ENCODE measurements at places on chromosomes 11 and 22.
A peak's percentile ranks its signal among the peaks of the same experiment; 100 is the strongest.

DNA sequence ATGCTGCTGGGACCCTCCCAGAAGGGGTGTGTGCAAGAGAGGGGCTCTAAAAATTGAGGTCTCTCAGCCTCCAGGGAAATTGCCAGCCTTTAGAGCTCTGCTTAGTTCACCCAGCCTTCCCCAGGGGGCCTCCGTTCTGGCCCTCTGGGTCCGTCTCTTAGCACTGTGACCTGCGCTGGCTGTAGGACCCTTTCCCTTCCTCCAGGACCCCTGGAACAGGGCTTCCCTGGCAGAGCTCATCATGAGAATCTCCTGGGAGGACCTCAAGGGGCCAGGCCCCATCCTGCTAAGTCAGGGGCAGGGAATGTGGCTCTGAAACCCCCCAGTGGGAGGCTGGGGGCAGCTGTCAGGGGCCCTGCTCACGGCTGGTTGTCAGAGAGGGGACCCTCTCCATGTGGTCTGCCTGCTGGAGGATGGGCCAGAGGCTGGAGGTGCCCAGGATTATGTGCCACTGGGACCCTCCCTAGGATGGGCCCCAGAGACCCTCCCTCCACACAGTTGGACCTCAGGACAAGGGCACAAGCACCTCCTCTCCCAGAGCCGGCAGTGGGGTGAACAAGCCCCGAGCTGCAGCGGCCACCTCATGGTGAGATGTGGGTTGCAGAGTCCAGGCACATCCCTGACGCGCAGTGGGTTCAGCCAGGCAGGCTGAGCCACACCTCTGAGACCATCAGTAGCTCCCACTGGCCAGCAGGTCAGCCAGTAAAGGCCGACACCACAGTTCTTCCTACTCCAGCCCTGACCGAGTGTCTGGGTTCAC, 27.1 kb upstream of the GAL start:
- DNase-seq = no peak

DNA sequence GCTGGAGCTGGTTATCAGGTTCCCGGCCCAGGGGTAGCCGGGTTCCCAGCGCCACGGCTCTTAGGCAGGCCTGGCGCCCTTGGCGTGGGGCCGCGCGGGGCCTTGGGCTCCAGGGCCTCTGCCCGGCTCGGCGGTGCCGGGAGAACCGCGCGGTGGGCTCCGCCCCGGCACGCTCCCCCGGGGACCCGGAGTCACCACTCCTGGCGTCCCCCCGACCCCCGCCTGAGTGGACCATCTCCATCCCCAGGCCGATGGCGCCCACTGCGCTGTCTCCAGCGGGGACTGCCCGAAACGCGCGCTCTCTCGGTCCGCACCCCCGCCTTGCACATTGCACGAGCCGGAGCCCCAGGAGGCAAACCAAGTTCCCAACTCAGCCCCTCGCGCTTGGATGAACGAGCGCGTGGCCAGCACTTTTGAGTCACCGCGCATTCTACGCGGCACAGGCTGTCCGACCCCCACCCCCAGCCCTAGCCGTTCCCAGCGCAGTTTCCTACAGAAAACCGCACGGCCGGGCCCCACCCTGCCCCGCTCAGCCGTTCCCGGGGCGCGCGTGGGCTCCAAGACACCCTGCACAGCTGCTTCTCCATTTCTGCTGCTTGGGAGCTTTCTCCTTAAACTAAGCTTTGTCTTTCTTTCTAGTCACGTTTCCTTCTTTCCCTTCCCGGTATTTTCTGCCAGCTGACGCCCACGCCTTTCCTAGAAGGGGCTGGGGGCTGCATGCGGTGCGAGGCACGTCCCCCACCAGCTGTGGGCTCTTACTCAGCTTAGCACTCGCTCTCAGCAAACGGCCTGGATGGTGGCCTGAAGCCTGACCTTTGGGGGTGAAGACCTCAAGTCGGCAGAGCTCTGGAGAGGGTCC, 650 bp upstream of the CHID1 start:
- peak; percentile 82 for DNase-seq

GRCh38 chr22:48242461-48242864, 1480.0 kb downstream of the TBC1D22A start:
- DNase-seq = no peak

DNA sequence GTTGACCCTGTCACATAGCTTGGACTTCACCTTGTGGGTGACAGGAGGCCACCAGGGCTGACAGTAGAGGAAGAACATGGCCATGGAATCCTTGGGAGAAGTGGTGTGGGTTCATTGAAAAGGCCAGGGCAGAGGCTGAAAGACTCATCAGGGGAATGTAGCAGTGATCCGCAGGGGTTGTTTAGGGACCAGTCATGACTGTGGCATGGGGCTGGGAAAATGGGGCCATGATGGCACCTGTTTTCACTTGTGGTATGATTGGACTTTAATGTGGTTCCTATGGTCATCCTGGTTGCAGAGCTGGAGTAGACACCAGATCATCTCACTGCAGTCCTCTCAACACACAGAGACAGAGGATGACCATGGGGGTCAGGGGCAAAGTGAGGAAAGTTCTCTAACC, 66.7 kb upstream of the MYEOV start:
- DNase-seq = no peak

GRCh38 chr11:5046754-5047330, 516 bp downstream of the OR52J3 start:
- no peak for DNase-seq

- no peak for DNase-seq
Observed at GRCh38 chr11:93324500-93324899, 6.0 kb upstream of the DEUP1 start.

- peak; percentile 33 for DNase-seq
Observed at GRCh38 chr11:61587541-61587941, 6.7 kb upstream of the SYT7 start.

GRCh38 chr22:40218152-40218551, 40.4 kb downstream of the TNRC6B start:
- DNase-seq = no peak

DNA sequence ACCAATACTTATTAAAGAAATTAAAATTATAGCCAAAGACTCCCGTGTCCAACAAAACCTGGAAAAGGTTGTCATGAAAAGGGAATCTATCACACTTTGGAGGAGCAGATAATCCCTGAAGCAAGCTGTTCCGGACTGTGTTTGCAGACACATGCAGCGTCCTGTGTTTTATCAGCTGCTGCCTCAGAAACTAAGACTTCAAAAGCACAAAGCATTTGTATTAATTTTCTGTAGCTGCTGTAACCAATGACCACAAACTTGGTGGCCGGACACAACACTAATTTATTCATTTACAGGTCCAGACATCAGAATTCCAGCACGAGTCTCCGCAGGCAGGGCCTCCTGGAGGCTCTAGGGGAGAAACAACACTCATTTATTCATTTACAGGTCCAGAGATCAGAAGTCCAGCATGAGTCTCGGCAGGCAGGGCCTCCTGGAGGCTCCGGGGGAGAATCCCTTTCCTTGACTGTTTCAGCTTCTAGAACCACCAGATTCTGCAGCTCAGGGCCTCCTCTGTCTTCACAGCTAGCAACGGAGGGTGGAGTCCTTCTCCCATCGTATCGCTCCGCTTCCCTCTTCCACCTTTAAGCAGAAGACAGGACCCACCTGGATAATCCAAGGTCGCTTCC, 465.3 kb downstream of the BRD1 start:
- DNase-seq = no peak

GRCh38 chr22:24037851-24038765, 27.0 kb downstream of the CABIN1 start:
- peak; percentile 68 for DNase-seq

GRCh38 chr22:22082960-22083359, 100.4 kb upstream of the TOP3B start:
- no peak for DNase-seq

DNA sequence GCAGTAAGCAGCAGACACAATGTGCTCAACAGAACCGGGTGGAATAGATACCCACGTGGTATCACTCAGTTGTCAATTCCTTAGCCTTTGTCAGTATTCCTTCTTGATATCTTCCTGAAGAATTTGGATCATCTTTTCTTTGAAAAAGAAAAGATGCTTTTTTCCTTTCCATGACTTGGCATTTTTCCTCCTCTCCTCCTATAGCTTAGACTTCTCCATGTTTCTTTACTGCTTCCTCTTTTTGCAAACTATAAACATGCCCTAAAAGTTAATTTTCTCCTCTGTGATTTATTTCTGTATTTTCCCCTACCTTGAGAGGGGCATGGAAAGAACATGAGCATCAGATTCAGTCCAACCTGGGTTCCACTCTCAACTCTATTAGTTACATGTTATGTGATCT, 11.7 kb downstream of the CBLIF start:
- DNase-seq = no peak

DNA sequence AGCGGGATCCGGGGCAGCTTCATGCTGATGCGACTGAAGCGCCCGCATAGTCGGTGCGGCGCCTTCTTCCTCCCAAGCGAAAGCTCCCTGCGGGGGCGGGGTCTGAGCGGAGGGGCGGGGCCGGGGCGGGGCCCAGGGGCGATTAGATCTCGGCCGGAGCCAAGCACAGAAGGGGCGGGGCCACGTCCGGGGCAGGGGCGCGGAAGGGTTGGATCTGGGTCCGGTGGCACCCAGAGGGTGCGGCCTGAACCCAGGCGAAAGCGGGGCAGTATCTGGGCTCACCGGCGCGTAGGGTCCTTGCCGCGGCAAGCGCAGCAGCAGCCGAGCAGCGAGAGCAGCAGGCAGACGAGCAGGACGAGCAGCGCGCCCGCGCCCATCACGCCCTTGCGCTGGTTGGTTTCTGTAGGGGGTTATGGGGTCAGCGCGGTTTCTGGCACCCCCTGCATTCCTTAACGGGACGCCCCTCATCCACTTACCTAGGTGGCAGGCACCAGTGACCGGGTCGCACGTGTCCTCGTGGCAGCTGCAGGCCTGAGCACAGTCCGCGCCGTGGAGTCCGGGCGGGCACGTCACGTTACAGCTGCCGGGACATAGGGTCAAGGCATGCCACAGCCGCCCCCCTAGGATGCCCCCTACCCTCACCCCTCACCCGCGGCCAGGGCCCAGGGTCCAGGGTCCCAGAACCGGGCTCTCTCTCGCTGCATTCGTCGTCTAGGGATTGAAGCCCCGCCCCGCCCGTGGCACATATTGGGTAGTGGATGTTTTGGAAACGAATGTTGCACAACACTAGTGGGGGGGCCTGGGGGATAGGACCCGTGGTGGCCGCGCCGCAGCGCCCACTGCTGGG, 8.1 kb downstream of the SCARF2 start:
- DNase-seq = no peak

DNA sequence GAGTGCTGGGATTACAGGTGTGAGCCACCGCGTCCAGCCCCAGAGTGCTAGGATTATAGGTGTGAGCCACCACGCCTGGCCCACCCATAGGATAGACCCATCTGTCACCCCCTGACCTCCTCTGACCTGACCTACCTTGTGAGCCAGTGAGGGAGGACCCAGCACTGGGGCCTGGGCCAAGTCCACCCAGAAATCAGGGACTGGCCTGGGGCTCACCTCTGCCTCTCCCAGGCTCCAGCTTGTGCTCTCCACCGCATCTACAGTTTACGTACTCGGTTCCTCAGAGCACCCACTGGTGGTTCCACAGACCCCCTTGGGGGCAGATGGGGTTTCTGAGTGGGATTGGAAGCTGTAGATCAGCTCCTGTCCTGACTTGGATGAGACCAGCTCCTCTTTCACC, 6.4 kb downstream of the SLC29A2 start:
- DNase-seq = no peak

GRCh38 chr11:125111001-125111342, 454 bp downstream of the TMEM218 start:
- peak; percentile 11 for DNase-seq

DNA sequence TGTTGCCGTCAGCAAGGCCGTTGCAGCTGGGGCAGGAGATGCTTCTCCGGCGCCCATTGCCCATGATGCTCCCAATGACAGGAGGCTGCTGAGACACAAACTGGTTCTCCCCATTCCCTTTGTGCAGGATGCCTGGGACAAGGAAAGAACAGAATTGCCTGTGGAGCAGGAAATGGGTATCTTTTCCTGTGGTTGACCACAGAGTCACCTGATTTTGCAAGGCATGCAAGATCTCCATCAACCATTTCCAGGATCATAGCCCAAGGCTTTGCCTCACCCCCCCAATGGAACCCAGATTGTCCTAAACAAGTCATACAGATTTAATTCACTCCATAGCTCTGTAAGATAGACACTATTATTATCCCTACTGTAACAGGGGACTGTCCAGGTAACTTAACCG, 148.1 kb upstream of the NARS2 start:
- no peak for DNase-seq

- DNase-seq = peak; percentile 36
Observed at GRCh38 chr11:16669799-16670415, 68.5 kb upstream of the C11orf58 start.

DNA sequence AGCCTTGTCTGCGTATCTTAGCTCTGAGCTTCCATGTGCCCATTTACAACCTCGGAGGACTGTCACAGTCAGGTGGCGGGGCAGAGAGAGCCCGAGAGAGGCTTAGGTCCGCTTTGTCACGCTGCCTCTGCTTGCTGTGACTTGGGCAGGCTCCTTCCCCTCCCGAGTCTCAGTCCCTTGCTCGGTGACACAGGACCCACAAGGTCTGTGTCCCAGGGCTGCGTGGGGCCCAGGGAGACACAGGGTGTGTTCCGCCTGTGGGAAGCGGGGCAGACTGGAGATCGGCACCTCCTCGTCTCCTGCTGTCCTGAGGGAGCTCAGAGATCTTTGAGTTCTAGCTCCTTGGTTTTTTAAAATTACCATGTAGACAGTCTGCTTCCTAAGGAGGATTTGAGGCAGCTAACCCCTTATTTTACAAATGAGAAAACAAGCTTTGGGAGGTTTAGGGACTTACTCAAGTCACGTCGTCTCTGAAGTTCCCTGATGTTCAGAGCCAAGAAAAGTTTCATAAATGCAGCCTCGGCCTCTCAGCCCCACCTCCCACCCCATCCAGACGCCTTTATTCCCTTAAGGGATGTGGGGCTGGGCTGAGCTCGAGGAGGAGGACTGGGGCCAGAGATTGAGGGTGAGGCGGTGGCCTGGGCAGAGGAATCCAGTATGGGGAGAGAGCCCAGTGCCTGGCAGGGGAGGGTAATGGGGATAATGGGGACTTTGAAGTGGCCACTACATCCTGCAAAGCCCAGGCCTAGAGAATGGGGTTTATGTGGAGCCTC, 103.6 kb downstream of the NECTIN1 start:
- DNase-seq = no peak

- no peak for DNase-seq
Observed at GRCh38 chr11:46330563-46331281, 16.5 kb upstream of the DGKZ start.

DNA sequence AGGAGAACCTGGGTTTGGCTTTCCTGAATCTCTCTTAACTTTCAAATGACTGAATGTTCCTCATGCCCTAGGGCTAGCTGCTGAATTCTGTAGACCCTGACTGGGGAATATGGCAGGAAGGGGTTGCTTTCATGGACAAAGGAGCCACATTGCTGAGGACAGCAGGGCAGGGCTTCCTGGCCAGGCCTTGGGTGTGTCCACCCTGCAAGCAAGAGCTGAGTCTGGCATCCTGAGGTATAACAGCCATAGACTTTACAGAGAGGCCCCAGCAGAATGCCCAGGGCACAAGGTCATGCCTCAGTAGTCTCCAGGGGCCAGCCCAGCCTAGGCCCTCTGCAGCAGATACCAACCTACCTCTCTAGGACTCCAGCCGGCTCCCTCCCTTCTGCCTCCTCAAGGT, 102.2 kb upstream of the RAG2 start:
- no peak for DNase-seq
